ENCODE measurements at places on chromosomes 7 and 10. TPM values are rescaled to one million over a fixed set of nuclear protein-coding genes. Genes with fewer than 3 reads are reported as not detected.
A peak's percentile ranks its signal among the peaks of the same experiment; 100 is the strongest.

GRCh38 chr7:121376979-121377378 is 19.1 kb downstream of the FAM3C start:
- no peak for DNase-seq

GRCh38 chr10:6722616-6723004 is 142.5 kb upstream of the PRKCQ start:
- DNase-seq, result no peak

GRCh38 chr10:102229810-102230263 is 3.7 kb downstream of the ELOVL3 start:
- DNase-seq, result peak; percentile 93

- DNase-seq, result no peak
Measured at GRCh38 chr10:79128923-79129305, 60.1 kb downstream of the ZMIZ1 start.

Gene HTR7
- total RNA-seq, result not detected

Gene CLCN1
- total RNA-seq, result 2.8 TPM

Gene RBM20
- 0.13 TPM for total RNA-seq

Gene MYL10
- total RNA-seq, result not detected

Gene DDX21
- 82.2 TPM for total RNA-seq

Gene BLNK
- 0.08 TPM for total RNA-seq

Gene ABCC2
- 2.5 TPM for total RNA-seq
